Endothelial cell of umbilical vein (primary cell): ENCODE measurements at places on chromosomes 12 and 14. TPM values are rescaled to one million over a fixed set of nuclear protein-coding genes. Genes with fewer than 3 reads are reported as not detected.
A peak's percentile ranks its signal among the peaks of the same experiment; 100 is the strongest.

- peak; percentile 56 for DNase-seq
Measured at GRCh38 chr14:54207476-54208462, 189.0 kb upstream of the CDKN3 start.

DNA sequence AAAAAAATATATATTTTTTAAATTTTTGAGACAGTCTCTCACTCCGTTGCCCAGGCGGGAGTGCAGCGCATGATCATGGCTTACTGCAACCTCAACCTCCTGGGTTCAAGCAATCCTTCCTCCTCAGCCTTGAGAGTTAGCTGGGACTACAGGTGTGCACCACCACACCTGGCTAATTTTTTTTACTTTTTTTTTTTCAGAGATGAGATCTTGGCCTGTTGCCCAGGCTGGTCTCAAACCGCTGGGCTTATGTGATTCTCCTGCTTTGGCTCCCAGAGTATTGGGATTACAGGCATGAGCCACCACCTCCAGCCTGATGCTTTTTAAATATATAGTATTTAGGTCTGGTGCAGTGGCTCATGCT lies 24.5 kb downstream of the MDM2 start:
- DNase-seq = no peak

DNA sequence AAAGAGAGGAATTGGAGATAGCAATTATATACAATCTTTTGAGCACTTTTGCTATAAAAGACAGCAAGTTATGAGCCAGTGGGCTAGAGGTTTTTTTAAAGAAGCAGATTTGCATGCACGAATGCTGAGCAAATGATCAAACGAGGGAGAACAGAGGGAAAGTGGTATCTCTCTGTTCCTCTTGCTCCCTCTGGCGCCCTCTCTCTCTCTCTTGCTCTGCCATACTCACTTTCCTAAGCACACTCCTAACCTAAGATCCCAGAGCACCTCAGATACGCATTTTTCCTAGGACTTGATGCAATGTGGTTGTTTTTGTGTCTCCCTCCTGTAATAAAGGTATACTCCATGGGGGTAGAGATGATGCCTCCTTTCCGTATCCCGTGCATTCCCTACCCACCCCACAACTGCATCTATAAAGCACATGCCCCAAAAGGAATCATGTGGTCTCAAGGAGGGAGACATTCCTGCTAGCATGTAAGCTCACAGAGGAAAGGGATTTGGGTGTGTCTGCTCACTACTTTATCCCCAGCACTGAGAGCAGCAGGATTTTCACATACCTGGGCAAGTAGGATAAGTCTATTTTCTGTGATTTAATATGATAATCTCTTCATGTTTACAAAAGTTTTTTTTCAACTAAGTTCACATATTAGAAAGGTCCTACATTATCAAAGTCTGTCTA lies 270.2 kb downstream of the SSPN start:
- DNase-seq = no peak

DNA sequence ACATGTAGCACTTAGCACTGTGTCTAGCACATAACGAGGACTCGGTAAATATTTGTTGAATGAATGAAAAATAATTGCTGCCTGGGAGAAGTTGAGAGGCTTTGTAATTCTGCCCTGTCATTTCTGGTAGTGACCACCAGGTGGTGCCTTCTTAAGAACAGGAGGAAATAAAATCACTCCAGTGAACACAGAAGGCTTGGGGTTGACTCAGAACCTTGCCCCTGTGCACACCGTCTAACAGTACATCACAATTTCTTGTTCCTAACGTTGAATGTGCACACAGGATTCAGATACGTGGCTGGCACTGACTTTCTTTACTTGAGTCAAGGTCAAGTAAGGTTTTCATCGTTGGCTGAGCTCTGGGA lies 91.8 kb downstream of the RGS6 start:
- peak; percentile 2 for DNase-seq

MYH6 gene
- not detected in 2 replicates for polyA plus RNA-seq

GRCh38 chr14:104799244-104800014 lies 1.5 kb upstream of the ZBTB42 start:
- no peak for DNase-seq

DNA sequence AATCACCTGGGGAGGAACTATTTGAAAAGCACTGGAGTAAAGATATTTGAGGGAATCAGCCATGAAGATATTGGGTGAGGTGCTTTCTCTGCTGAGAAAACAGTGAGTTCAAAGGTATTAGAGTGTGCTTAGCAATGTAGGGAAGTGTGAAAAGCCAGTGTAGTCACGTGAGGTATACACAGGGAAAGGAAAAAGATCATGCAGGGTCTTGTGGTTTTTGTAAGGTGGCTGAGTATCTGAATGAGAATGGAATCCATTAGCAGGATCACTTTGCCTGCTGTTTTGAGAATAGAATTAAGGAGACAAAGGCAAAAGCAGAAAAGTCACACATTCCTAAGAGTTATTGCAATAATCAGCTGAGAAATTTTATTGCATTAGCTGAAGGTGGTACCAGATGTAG lies 193.0 kb downstream of the PIK3C2G start:
- DNase-seq = no peak

DNA sequence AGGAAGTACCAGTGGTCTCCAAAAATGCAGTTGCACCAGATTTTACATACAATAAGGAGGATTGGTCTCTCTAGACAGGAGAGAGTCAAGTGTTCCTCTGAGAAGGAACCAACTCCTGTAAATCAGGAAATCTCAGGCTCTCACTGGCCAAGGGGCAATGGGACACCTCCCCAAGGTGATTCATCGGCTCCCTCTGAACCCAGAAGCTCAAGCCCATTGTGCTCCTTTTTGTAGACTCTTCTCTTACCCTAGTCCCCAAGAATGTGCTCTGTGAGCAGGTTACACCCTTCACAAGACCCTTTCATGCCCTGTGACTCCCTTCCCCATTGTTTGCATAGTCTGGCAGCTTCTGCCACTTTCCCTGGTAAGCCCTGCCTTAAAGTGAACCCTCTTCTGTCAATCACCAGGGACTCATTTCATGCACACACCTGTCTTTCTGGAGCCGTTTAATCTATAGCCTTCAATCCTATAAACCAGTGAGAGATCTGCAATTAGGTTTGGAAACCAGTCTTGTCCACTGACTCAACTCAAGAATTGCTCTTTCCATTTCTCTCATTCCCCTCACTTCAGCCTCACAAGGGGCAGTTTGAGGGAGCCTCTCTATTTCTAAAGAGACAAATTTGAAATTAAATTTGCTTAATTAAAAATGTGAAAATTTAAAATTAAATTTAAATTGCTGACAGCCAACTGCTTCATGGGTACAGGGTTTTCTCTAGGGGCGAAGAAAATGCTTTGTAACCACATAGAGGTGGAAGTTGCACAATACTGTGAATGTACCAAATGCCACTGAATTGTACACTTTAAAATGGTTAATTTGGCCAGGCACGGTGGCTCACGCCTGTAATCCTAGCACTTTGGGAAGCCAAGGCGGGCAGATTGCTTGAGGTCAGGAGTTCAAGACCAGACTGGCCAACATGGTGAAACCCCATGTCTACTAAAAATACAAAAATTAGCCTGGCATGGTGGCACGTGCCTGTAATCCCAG lies 38.3 kb upstream of the LTA4H start:
- no peak for DNase-seq

GRCh38 chr12:41772478-41772877 lies 372.2 kb downstream of the GXYLT1 start:
- no peak for DNase-seq

DNA sequence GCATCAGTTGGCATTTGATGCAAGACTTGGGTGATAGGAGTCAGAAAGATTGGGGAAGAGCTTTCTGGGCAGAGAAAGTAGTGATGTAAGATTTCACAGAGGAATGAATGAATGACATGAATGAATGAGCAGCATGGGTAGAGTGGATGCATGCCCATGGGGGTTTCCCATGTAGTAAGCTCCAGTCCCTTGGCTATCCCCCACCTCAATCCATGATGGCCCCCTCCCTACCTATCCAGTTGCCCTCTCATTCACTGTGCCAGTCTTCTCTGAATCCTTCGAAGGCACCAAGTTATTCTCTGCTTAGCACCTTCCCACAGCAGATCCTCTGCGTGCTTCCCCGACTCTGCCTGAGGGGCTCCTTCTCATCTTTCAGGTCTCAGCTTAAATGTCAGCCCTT lies 32.0 kb downstream of the ERH start:
- no peak for DNase-seq

CLEC9A gene
- polyA plus RNA-seq = not detected in 2 replicates

- peak; percentile 31 for DNase-seq
Measured at GRCh38 chr14:20631880-20632389, 9.6 kb downstream of the OR6S1 start.

VWF gene
- 1,041 and 1,132 TPM in 2 replicates for polyA plus RNA-seq

HOXC10 gene
- polyA plus RNA-seq = 0.18 TPM in 2 replicates

DNA sequence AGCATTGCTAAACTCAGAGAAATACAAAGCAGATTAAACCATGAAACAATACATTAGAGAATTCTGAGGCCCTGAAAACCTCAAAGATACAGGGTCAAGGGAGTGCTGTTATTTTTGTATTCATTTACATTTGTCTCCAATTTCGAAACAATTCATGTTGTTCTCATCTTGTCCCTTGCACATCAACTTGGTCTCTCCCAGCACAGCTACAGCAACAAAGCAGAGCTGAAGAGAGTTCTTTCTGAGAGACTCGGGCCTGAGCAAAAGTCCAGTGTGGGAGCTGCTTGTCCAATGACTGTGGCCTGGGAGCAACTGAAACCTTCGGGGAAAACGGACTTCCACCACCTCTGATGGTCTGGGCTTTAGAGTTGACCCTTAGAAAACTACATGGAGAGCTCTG lies 79.4 kb upstream of the CDKN3 start:
- DNase-seq = no peak

DNA sequence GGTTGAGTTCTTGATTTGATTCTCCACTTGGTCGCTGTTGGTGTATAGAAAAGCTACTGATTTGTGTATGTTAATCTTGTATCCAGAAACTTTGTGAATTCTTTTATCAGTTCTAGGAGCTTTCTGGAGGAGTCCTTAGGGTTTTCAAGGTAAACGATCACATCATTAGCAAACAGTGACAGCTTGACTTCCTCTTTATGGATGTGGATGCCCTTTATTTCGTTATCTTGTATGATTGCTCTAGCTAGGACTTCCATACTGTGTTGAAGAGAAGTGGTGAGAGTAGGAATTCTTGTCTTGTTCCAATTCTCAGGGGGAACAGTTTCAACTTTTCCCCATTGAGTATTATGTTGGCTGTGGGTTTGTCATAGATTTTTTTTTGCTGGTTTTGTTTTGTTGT lies 12.4 kb downstream of the MTRFR start:
- DNase-seq = no peak

DNA sequence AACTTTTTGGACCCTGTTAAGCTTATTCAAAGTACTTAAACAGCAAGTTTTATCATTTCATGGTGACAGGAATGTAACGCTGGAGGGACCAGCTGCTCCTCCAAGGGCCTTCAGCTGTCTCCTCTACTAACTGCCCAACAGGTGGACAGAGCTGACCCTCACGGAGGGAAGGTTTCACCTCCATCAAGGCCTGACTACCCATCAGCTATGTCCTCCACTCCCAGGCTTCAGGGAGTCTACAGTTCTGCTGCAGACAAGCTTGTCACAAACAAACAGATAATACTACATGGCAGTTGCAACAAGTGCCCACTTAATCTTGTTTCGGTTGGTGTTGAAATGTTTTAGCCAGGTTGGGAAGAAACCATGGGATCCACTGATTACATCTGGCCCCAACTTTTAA lies 175.1 kb downstream of the TTC7B start:
- DNase-seq = no peak

- DNase-seq = no peak
Measured at GRCh38 chr12:1934831-1935230, 16.4 kb upstream of the CACNA2D4 start.
